ENCODE measurements at places on chromosomes 3 and 15.

- DNase-seq = no peak
These were observed 35.5 kb downstream of the ANKDD1A start for GRCh38 chr15:64947211-64947610.

DNA sequence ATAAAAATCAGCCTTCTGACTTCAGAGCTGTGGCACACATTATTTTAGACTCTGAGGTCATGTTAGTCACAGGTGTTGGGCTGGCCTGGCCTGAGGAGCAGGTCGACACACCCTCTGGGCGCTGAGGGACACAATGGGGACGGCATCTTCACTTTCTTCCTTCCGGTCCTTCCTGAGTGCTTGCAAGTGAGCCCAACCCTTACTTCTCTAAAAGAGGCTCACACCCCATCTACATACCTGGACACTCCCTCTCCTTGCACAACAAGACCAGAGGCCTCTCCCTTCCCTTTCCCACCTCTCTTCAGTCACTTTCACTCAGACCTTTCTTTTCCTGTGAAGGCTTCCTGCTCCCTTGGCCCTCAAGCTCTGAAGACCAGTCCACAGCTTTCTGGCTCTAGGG is 85.4 kb downstream of the XXYLT1 start:
- DNase-seq = no peak

DNA sequence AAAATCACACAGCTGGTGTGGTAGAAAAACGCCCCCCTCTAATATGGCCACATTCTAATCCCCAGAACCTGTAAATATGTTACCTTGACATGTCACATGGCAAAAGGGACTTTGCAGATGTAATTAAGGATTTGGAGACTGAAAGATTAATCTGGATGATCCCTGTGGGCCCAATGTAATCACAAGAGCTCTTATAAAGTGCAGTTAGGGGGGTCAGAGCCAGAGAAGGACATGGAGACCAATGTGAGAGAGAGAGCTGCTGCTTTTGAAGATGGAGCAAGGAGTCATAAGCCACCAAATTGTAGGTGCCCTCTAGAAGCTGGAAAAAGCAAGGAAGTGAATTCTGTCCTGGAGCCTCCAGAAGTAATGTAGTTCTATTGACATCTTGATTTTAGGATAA is 152.6 kb downstream of the PEX5L start:
- DNase-seq = peak; percentile 99

GRCh38 chr3:33372218-33373081 is 67.8 kb downstream of the UBP1 start:
- DNase-seq = peak; percentile 68

GRCh38 chr3:186534113-186534669 is 10.0 kb downstream of the CRYGS start:
- DNase-seq = no peak

DNA sequence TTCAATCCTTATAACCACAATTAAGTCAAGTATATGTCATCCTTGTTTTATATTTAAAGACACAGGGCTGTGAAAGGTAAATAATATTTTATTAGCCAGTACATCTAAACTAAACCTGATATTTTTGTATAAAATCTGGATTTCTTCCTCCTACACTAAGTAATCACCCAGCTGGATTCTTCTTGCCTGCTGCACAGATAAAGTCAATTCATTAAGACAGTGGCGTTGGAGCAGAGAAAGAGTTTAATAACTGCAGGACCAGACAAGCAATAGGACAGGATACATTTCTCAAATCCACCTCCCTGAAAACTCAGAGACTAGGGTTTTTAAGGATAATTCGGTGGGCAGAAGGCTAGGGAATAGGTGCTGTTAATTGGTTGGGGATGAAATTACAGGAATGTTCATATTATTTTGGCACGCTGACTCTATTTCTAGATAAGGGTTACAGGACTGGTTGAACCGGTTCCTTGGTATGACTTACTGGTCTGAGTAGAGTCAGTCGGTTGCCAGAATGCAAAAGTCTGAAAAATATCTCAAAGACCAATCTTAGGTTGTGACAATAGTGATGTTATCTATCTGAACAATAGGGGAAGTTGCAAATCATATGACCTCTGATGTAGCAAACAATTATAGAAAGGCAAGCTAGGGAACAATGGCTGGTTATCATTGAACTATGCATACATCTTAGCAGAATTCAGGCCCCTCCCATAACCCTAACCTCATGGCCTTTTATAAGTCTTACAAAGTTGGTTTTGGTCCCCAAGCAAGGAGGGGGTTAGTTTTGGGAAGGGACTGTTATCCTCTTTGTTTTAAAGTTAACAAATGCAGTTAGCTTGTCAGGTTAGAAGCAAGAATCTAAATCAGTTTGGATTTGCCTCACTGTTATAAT is 244.8 kb downstream of the ALCAM start:
- DNase-seq = no peak

GRCh38 chr3:194009019-194009418 is 126.9 kb upstream of the HES1 start:
- no peak for DNase-seq

DNA sequence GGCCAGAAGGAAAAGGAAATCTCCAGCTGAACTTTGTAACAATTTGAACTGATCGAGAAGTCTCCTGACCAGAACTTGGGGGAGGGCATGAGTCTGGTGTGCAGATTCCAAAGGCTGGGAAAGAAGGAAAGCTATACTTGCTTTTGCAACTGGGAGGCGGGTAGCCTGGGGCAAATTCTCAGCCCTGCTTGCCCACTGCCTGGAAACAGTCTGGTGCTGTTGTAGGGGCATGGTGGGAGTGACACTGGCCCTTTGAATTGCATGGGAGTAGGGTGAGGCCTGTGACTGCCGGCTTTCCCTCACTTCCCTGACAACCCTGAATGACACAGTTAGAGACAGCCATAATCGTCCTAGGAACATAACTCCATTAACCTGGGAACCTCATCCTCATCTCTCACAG is 114.0 kb upstream of the POU1F1 start:
- DNase-seq = no peak

GRCh38 chr3:190541560-190541959 is 27.7 kb downstream of the IL1RAP start:
- no peak for DNase-seq

DNA sequence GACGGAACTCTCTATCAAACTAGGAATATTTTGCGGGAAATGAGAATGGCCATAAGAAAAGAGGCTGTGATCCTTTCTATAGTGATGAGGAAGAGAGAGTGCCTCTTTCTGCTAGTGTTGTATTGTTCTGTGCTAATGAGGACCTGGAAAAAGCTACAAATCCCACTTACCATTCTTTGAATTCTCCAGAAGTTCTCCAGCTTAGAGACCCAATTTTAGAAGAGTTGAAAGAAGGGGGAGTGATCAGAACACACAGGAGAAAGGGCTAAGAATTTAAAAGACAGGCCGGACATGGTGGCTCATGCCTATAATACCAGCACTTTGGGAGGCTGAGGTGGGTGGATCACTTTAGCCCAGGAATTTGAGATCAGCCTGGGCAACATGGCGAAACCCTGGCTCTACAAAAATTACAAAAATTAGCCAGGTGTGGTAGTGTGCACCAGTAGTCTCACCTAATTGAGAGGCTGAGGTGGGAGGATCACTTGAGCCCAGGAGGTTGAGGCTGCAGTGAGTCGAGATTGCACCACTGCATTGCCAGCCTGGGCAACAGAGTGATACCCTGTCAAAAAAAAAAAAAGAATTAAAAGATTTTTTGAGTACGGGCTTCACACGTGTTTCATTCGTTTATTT is 126.9 kb downstream of the IQCH start:
- DNase-seq = no peak

DNA sequence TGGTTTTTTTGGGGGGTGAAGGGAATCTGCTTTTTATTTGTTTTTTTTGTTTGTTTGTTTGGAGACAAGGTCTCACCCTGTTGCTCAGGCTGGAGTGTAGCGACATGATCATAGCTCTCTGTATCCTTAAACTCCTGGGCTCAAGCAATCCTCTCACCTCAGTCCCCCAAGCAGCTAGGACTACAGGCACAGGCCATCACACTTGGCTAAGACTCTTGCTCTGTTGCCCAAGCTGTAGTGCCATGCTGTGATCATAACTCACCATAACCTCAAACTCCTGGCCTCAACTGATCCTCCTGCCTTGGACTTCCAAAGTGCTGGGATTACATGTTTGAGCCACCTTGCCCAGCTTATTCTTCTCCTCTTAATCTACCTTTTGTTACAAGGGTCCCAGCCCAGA is 31.8 kb downstream of the GPR176 start:
- no peak for DNase-seq

DNA sequence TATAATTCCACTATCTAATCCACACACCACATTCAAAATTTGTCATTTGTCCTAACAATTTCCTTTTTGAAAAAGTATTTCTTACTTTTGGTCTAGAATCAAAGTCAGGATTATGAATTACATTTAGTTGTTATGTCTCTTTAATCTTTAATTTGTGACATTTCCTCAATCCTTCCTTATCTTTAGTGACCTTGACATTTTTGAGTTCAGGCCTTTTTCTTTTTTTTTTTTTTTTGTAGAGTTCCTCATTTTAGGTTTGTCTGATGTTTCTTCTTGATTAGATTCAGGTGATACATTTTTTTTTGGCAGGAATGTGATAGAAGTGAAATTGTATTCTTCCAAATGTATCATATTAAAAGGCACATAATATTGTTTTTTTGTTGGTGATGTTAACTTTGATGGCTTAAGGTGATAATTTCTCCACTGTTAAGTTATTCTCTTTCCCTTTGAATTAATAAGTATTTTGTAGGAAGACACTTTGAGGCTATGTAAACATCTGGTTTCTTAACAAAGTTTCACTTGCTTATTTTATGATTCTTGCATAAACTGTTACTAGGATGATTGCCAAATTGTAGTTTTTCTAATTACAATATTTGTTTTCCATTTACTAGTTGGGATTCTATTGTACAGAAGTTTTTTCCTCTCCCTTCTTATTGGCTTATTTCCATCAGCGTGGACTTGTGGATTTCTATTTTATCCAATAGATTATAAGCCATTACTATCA is 16.3 kb downstream of the SLC35G2 start:
- DNase-seq = no peak

GRCh38 chr15:93066834-93067648 is 22.0 kb downstream of the RGMA start:
- DNase-seq = no peak

DNA sequence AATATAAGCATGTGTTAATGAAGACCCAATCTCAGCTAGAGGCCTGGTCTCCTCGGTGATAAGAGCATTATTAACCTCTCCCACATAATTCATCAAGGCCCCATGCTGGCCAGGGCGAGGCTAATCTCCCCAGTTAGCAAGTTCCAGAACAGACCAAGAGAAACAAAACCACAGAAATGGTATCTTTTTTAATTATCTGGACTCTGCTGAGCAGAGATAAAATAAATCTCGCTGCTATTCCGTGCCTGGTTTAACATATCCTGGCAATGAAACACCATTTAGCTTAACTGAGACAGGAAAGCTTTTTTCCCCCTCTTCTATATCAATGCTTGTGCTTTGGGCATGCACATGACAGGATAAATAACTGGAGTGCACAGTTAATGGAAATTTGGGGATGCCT is 72.5 kb upstream of the ARHGEF3 start:
- peak; percentile 45 for DNase-seq

- DNase-seq = no peak
These were observed 728.4 kb upstream of the GOLIM4 start for GRCh38 chr3:168824107-168824506.

DNA sequence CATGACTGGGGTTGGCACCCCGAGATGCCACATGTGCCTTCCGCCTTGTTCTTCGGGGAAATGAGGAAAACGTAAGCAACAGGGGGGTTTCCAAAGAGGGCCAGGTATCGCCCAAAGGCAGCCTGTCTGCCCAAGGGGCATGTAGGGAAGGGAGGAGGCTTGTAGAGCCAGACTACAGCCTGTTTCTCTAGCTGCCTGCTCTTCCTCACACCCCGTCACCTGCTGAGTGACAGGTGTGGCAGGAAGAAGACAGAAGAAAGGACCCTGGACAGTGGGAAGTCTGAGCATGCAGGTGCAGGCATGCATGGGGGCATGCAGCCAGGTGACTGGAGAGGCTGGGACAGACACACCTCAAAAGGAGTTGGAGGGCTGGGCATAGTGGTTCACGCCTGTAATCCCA is 9.8 kb downstream of the PLA2G4E start:
- DNase-seq = no peak

GRCh38 chr3:126517291-126517951 is at the start of gene UROC1:
TSS of gene UROC1 (minus strand) at chr3:126517773. CDS start at chr3:126517719, 54 bp downstream.
- no peak for DNase-seq

GRCh38 chr3:126431103-126431534 is 36.4 kb downstream of the CFAP100 start:
- no peak for DNase-seq
